ENCODE measurements at places on chromosomes 3 and 15. TPM values are rescaled to one million over a fixed set of nuclear protein-coding genes. Genes with fewer than 3 reads are reported as not detected.

FBXO40 gene
- not detected for total RNA-seq

ACAP2 gene
- 26.1 TPM for total RNA-seq

C2CD4A gene
- not detected for total RNA-seq

SI gene
- not detected for total RNA-seq

SLC22A13 gene
- total RNA-seq, result 0.26 TPM

ADCY5 gene
- total RNA-seq, result 0.04 TPM

B3GALNT1 gene
- not detected for total RNA-seq

PPARG gene
- total RNA-seq, result 63.7 TPM

Data from A375 (cell line).